Stimulated activated CD8-positive, alpha-beta memory T cell treated with anti-CD3 and anti-CD28 coated beads, Interleukin-15, amount 100 ng/mL, for 24 hours (primary cell): ENCODE measurements at places on chromosomes 4 and X.

- no peak for DNase-seq
Observed at GRCh38 chr4:10958226-10958856, 273.8 kb upstream of the CLNK start.

- DNase-seq: no peak
Observed at GRCh38 chrX:8579602-8580001, 115.0 kb downstream of the VCX3B start.

DNA sequence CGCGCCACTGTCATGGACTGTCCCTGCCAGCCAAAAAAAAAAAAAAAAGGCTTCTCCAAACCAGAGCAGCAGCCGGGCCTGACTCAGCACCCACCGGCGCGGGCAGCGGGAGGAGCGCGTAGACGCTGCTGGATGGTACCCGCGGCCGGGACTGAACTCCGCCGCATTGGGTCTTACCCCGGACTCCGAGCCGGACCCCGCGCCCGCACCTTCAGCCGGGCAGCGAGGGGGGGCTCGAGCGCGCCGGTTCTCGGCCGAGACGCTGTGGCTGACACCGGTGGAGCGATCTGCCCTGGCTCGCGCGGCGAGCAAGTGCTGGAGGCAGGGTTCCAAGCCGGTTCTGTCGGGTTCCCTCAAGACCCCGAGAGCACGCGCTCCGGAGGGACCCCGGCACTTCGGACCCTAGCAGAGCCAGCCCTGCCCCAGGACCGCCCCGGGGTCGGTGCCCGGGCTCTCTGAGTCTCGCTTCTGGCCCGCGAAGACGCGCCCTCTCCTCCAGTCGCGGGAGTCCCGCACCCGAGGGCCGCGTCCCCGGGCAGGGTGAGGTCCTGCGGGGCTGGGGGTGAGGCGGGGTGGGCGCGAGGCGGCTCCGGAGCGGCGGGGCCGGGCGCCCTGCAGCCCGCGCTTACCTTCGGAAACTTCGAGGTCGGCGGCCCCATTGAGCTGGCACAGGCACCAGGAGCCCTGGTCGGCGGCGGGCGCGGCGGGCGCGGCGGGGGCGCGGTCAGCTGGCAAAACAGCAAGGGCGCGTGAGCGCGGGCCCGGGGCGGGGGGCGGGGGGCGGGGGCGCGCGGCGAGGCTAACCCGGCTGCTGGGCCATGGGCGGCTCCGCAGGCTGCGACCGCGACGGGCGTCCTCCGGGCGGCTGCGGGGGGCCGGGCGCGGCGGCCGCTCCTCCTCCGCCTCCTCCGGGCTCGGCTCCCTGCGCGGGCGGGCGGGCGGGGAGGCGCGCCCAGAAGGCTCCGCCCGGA is 11.8 kb upstream of the MAN2B2 start:
- DNase-seq: no peak

DNA sequence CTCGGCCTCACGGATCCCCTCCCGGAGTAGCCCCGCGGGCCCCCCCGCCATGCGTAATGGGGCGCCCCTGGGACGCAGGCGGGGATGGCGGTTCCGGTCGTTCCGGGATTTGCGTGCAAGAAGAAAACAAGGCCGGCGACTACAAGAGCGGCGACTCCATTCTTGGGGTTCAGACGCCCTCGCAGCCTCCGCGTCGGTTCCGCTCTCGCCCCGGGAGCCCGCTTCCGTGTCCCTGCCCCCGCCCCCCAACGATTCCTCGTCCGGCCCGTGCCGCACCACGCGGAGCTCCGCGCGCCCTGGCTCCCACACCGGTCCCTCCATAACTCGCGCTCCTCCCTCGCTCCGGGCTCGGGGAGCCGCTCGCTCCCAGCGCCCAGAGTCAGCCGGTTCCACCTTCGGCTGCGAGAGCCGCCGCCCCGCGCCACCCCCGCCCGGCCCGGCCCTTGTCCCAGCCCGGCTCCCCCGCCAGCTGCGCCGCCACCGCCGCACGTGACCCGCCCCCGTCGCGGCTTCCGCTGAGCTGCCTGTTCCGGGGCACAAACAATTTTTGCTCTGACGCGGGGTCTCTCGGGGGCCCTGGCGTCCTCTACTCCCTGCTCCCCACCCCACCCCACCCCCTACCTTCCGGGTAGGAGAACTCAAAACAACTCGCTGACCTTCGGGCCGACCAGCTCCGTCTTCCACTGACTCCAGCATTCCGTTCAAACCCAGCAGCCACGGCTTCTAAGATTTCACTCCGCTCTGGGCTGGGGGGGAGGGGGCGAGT is 78.8 kb upstream of the BCOR start:
- DNase-seq: no peak

DNA sequence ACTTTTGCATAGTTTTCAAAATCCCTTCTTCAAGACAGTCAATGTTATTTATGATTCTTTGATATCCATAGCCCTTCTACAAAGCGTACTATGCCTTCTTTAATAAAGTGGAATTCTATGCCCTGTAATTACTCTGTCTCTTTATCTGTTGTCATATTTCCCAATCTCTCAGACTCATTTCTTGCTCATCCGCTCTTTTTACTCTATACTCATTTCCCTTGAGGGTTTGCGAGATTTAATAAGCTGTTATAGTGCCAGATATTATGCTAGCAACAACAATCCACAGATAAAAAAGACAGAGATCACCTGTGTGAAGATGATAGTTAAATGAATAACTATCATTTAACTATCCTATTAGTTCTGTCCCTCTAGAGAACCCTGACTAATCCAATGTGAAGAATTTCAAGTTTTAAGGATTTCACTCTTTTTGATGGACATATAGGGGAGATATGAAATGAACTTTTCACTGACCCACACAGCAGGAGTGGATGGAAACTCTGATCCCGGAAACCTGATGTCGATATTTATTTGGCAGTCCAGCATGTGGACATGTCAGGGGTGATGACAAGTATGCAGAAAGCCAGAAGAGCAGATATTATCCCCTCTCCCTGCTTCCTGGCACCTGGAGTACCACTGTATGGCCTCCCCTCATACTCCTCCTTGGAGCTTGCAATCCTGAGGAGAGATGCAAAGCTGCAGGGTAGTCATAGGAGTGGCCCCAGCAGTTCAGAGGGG is 49.7 kb downstream of the TMEM156 start:
- no peak for DNase-seq

DNA sequence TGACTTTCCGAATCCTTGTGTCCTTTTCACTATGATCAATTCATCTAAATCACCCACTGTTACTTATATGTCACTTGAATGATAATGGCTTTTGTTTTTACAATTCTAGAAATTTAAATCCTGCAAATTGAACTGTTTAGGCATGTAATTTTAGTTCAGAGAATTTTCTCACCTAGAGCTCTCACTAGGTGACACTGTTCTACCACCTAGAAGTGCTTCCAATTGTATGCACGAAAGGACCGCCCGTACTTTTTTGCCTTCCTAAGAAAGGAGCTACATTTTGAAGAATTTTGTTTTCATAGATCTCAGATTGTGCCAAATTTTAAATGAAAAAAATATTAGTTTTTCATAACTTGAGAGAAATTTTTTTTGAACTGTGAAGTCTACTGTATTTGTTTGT is 481.6 kb upstream of the FSTL5 start:
- no peak for DNase-seq

DNA sequence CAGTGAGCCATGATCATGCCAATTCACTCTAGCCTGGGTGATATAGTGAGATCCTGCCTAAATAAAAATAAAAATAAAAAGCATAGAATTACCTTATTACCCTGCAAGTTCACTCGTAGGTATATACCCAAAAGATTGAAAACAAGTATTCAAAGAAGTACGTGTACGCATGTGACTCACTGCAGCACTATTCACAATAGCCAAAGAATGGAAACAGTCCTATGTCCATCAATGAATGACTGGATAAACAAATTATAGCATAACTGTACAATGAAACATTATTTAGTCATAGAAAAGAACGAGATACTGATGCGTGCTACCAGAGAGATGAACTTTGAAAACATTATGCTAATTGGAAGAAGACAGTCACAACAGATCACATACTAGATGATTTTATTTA is 204.6 kb upstream of the DIAPH2 start:
- DNase-seq: no peak
